ENCODE measurements at places on chromosomes 7 and 10.

DNA sequence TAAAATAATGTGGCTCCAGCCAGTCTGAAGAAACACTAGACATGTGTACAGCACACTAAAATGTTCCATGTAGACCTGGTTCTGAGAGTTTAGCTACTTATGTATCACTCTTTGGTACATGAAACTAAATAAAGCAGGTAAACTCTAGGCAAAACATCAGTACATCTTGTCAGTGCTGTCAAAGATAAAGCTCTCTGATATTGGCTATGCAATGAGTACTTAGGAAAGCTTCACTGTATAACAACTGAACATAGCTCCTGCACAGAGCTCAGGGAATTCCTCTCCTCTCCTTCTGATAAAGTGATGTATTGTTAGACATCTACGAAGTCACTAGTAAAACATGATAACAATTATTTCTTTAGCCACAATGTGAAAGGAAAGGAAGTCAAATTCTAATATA is 3.5 kb downstream of the LRRN3 start:
- no peak for DNase-seq

GRCh38 chr7:29115753-29116152 is 30.6 kb downstream of the CPVL start:
- no peak for DNase-seq

GRCh38 chr7:93530701-93531100 is 43.8 kb downstream of the CALCR start:
- DNase-seq, result no peak

GRCh38 chr10:33335801-33336581 is 1.5 kb upstream of the NRP1 start:
- DNase-seq, result no peak

DNA sequence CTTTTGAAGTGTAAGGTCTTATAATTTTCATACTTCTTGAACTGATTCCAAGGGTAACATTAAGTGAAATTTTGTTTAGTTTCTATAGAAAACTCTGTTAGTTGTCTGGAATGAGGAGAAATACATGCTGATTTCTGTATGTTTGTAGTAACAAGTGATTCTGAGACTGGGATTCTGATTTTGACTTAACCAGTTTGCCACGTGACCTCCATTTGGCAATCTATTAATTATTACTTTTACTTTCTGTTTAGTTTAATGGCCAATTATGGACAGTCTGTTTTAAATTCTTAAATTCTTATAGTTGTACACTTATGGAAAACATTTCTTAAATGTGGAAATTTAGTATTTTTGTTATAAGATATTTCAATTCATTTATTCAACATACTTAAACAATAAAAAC is 163.1 kb downstream of the ADK start:
- DNase-seq, result no peak

GRCh38 chr10:129810-130209 is 5.4 kb upstream of the ZMYND11 start:
- no peak for DNase-seq

DNA sequence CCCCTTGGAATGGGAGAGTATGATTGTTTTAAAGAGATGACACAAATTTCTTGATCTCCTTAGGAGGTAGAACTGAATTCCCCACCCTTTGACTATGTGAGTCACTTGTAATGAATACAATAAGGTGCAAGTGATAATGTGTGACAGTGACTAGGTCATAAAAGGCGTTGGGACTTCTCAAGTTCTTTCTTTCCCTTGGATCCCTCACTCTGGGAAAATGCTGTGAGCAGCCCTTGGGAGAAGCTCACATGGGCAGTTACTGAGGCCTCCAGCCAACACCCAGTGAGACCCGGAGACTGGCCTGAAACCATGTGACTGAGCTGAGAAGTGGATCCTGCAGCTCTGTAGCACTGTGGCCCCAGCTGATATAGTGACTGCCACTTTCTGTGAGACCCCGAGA is 66.4 kb upstream of the FAM180A start:
- no peak for DNase-seq

GRCh38 chr7:129859183-129859582 is 93.6 kb downstream of the UBE2H start:
- DNase-seq, result no peak

- no peak for DNase-seq
Measured at GRCh38 chr10:115093286-115093775, at the start of gene ATRNL1. ATRNL1 (plus strand) TSS chr10:115093365; CDS start chr10:115093751, 386 bp downstream.

GRCh38 chr10:126242397-126243260 is 145.6 kb downstream of the ADAM12 start:
- DNase-seq, result no peak

GRCh38 chr7:144884896-144885295 is 49.0 kb upstream of the TPK1 start:
- no peak for DNase-seq

DNA sequence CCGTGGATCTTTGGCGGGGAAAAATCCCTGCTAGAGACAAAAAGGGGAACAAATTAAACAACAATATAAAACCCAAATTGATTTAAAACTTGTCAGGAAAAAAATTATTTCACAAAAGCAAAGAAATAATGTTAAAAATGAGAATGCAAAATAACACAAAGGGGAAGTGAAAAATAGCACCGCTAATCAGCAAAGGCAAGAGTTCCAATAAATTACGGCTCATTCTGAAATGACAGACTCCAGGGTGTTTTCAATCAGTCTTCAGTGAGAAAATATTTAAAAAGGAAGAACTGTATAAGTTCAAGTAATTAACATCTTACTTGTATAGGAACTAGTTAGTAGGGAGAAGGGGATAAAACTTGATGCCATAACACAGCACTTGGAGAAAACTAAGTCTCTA is 336.8 kb downstream of the LRRTM3 start:
- DNase-seq, result no peak

DNA sequence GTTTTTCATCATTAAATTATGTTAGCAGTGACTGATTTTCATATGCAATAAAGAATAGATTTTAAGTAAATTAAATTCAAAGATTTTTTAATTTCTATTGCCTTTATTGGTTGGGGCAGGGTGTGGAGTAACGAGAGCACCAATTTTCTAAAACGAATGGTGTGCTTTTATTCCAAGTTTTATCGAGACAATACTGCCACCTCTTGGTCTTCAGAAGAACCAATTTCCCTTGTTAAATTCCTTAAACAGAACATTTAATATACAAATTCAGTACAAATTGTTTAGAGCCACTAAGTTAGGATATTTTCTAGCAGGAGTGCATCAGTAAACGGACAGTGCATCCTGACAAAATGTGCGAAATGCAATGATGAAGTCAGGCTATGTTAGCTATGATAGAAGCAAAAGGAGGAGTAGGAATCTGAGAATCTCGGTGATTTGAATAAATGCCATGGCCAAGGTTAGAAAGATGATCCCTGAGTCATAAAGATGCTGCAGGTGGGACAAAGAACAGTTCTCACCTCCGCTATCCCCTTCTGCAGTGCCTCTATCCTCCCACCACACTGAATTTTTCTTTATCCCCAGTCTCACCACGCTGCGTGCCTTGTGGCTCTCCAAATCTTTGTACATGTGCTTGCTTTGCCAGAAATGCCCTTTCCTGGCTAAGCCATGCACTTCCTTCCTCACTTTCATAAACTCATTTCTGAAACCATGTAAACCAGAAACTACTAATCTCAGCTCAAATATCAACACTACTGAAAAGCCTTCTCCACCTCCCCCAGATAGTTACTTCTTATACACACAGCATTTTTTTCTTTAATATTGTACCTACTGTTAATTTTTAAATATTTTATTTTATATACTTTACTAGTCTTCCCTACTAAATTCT is 31.9 kb upstream of the AGBL3 start:
- no peak for DNase-seq

DNA sequence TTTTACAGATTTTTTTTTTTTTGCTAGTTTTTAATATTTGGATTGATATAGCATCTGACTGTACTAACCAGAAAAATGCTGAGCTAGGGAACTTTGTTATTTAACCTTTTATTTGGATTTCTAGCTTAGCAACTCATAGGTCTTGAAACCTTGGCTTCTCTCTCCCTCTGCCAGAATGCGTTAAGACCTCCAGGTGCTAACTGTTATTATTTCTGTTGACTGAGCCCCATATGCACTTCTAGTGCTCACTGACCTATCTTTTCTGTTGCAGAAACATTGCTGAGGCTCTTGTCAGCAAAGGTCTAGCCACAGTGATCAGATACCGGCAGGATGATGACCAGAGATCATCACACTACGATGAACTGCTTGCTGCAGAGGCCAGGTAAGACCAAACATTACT is 143.6 kb downstream of the LRRC4 start:
- DNase-seq, result no peak

DNA sequence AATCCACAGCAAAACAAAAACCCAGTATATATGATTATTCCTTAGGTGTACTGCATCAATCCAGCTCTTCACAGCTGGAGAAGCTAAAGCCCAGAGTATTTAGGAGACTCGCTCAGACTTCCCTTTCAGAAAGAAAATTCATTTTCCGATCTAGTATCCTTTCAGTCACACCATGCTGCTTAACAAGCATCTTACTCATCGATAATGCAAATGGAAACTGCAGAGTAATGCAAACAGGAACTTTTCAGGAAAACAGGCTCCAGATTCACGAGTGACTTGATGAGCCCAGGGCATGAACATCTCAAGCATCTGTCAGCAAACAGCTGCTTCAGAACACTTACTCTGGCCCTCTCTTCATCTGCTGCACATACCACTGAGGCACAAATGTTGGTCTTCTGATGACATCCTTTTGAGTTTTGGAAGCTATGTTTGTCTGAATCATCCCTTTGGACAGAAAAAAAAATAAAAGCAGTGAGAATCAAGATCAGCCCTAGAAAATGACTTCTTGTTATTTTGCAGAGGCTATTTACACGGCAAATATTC is 24.9 kb upstream of the ZC3HAV1L start:
- no peak for DNase-seq

DNA sequence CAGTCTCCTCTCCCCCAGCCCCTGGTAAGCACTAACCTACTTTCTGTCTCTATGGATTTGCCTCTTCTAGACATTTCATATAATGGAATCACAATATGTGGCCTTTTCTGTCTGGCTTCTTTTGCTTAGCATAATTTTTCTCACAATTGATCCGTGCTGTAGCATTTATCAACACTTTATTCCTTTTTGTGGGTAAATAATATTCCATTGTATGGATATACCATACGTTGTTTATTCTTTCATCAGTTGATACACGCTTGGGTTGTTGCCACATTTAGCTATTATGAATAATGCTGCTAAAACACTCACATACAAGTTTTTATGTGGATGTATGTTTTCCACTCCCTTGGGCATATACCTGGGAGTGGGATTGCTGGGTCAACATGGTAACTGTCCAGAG is 25.8 kb downstream of the MCM10 start:
- no peak for DNase-seq

- DNase-seq, result no peak
Measured at GRCh38 chr7:100692578-100692961, 1.5 kb downstream of the GIGYF1 start.

DNA sequence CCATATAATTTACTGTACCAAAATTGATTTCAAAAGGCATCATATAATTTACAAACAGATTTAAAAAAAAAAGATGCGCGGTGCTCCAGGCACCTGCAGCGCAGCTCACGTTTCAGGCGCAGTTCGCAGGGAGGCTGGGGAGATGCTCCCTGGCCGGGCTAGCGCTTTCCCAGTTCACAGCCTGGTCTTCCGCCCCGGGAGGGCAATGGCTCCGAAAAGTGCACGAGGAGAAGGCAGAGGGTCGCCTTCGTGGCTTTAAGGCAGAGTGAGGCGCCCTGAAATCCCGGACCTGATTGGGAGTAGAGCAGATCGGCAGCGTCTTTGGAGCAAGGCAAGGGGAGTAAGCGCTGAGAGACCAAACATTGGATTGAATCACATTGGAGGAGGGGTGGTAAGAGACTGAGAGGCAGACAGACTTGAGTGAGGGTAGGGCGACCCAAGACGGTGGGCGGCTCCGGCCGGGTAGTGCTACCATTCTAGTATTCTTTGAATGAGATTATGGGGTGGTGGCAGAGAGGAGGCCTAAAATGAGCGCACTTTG is 1.5 kb downstream of the NEUROG3 start:
- no peak for DNase-seq

- DNase-seq, result peak; percentile 72
Measured at GRCh38 chr10:86288695-86289576, 77.7 kb downstream of the GRID1 start.

- DNase-seq, result no peak
Measured at GRCh38 chr7:22074897-22075296, 129.2 kb upstream of the CDCA7L start.

- no peak for DNase-seq
Measured at GRCh38 chr10:34299105-34299611, 515.9 kb downstream of the PARD3 start.

GRCh38 chr7:32679192-32679591 is 183.9 kb downstream of the AVL9 start:
- DNase-seq, result no peak

- DNase-seq, result no peak
Measured at GRCh38 chr7:103446049-103446520, at the start of gene SLC26A5. SLC26A5 (minus strand) TSS chr7:103446207; CDS start chr7:103421514, 24,693 bp downstream.

DNA sequence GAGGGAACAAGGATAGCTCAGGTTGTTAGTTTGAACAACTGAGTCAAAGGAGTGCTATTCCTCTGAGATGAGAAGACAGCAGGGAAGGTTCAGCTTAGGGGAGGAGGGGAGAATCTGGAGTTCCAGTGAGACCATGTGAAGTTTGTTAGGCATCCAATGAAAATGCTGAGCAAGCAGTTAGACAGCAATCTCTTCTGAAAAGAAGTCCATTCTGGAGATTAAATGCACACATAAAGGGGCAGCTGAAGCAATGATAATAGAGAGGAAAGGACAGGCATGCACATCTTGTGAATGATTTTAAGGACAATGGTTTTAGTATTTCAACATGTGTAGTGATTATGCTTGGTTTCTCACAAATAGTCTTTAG is 89.7 kb upstream of the GHITM start:
- DNase-seq, result no peak

GRCh38 chr10:62037166-62037831 is 135.8 kb downstream of the ARID5B start:
- DNase-seq, result no peak

DNA sequence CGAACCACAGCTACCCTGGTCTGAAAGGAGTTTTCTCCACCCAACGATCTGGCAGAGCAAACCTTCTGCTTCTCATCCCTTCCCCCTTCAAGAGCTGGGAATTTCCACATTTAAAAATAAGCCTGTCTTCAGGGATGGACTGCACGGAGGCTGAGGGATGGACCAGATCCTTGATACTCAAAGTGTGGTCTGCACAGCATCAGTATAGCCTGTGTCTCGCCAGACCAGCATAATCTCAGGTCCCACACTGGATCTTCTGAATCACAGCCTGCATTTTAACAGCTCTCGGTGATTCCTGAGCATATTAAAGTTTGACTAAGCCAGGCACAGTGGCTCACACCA is 7.1 kb downstream of the KCNMA1 start:
- no peak for DNase-seq

DNA sequence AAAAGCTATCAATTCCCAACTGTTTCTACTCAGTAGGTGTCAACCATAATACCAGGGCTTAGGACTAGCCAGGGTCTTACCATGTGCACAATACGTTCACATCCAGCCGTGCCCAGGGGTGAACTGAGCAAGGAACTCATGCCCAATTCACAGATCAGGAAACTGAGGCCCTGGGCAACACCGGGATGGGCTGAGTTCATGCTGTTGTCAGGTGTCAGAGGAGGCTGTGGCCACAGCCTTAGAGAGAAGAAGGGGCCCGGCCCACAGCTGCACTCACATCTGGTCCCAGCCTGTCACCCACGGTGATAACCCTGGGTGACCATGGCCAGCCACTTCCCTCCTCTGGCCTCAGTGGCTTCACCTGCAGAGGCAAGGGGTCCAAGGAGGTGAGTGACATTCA is 92.0 kb downstream of the FAM53B start:
- DNase-seq, result no peak

GRCh38 chr10:59688921-59689351 is 20.7 kb downstream of the SLC16A9 start:
- DNase-seq, result no peak
